ENCODE measurements at places on chromosomes 13 and 19. TPM values are rescaled to one million over a fixed set of nuclear protein-coding genes. Genes with fewer than 3 reads are reported as not detected.

DNA sequence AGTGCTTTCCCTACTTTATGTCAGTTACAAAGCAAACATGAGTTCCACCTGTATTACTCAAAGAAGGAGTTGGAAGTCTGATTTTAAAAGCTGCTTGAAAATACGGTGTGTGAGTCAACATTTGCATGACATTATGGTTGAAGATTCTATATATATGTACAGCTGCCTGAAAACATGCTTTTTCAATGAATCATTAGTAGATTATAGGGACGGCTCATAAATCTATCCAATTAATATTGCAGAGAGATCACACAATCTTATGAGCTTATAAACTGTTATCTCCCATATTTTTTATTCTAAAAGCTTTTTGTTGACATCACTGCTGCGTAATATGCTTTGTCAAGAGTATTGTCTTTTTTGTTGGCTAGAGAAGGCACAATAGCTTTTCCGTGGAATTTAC is 873.8 kb downstream of the SLITRK6 start:
- no peaks in the 10 kb centered on the region for H3K27me3 ChIP-seq
- no peaks in the 10 kb centered on the region for H3K36me3 ChIP-seq
- no peaks in the 10 kb centered on the region for H3K4me1 ChIP-seq
- no peak overlapping the region for H3K4me3 ChIP-seq
- DNase-seq, result no peak

- no peaks in the 10 kb centered on the region for H3K36me3 ChIP-seq
- H3K4me1 ChIP-seq, result no peaks in the 10 kb centered on the region
- H3K27me3 ChIP-seq, result no peaks in the 10 kb centered on the region
- no peak overlapping the region for H3K4me3 ChIP-seq
These were observed 19.4 kb downstream of the CEACAM21 start for GRCh38 chr19:41595258-41595889.

DNA sequence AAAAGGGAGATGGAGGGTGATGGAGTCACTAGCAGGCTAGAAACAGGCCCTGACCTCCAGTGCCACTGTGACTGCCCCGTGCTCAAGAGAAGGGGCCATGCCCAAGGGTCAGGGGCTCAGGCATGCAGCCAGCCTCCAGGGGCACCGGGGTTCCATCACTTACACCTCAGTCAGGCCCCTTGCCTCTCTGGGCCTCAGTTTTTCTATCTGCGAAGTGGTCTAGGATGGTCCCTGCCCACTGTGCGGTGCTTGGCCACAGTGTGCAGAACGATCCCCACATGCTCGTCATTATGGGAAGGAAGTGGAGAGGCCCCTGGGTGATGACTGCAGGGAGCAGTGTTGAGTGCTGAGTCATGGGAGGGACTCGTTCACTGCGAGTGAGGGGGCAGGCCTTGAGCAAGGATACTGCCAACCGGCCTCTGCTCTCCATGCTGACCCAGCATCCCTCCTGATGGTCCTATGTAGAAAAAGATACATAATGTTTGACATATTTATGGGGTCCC is 23.1 kb downstream of the TMED1 start:
- peaks cover 48% of the 10 kb centered on the region for H3K4me1 ChIP-seq
- peak; percentile 75 for DNase-seq
- no peaks in the 10 kb centered on the region for H3K27me3 ChIP-seq
- H3K4me3 ChIP-seq, result no peak overlapping the region
- peak overlapping the region; percentile 82 for H3K27ac ChIP-seq

Gene RFPL4A
- 0.16 TPM for total RNA-seq

- 0 out of 3 replicates have a peak, but pooled peaks cover 3% of the 10 kb centered on the region for H3K27me3 ChIP-seq
- H3K36me3 ChIP-seq, result no peaks in the 10 kb centered on the region
- no peak for DNase-seq
- no peak overlapping the region for H3K4me3 ChIP-seq
These were observed 75.6 kb downstream of the ATP8A2 start for GRCh38 chr13:25447396-25447795.

DNA sequence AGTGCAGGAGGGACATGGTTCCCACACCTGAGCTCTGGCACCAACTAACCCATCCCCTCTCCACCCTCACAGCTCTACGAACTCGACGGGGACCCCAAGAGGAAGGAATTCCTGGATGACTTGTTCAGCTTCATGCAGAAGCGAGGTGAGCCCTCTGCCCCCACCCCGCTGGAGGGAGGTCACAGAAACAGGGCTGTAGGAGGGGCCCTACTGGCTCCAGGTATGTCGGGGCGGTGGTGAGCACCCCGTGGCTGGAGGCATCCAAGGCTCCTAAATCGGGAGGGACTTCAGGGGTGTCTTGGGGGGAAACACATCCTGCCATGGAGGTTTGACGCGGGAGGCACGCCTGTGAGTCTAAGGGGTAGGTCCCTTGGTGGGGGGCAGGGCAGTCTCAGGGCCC is 24.1 kb upstream of the WDR18 start:
- H3K27ac ChIP-seq, result peak overlapping the region; percentile 4
- DNase-seq, result no peak
- H3K4me3 ChIP-seq, result no peak overlapping the region

GRCh38 chr13:41837629-41838028 is 123.3 kb downstream of the VWA8 start:
- no peak for DNase-seq
- no peak overlapping the region for H3K27ac ChIP-seq
- H3K4me3 ChIP-seq, result no peak overlapping the region
- H3K27me3 ChIP-seq, result no peaks in the 10 kb centered on the region
- peaks cover 23% of the 10 kb centered on the region for H3K36me3 ChIP-seq
- no peaks in the 10 kb centered on the region for H3K4me1 ChIP-seq

DNA sequence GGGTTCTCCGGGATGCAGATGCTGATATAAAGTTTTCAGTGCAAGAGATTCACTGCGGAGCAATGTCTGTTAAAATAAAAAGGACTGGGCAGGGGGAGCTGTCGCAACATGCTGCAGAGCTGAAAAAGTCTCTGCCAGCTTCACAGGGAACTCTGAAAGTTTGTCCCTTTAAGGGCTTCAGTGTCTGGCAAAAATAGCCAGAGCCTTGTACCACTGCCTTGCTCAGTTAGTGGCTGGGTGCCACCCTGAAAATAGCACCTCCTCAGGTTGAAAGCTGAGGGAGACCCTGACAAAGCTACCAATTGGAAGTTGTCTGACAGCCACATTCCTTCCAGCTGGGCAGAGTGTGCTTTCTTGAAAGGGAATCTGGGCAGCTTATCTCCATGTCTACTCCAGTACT is 3.0 kb upstream of the NDFIP2 start:
- H3K36me3 ChIP-seq, result no peaks in the 10 kb centered on the region
- no peaks in the 10 kb centered on the region for H3K27me3 ChIP-seq
- no peak overlapping the region for H3K27ac ChIP-seq
- peaks cover 12% of the 10 kb centered on the region for H3K4me1 ChIP-seq

- no peaks in the 10 kb centered on the region for H3K36me3 ChIP-seq
- H3K27ac ChIP-seq, result no peak overlapping the region
- no peaks in the 10 kb centered on the region for H3K27me3 ChIP-seq
- H3K4me1 ChIP-seq, result no peaks in the 10 kb centered on the region
These were observed 24.1 kb upstream of the FRY start for GRCh38 chr13:32007494-32007893.

DNA sequence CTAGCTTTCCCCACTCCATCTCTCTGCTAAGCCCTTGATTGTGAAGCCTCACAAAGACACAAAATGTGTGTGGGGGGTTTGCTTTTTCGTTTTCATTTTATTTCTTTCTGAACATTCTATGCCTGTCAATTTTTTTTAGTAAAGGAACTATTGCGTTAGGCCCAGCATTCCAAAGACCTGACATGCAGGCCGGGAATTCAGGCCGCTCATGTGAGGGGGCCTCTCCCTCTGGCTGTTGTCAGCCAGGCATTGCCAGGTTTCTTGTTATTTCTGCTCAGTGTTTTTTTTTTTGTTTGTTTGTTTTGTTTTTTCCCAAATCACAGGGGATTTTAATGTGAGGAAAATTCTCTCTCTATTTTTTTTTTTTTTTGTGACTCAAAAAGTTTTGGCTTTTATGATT is 10.3 kb upstream of the MEDAG start:
- H3K36me3 ChIP-seq, result no peaks in the 10 kb centered on the region
- H3K4me1 ChIP-seq, result no peaks in the 10 kb centered on the region
- H3K27me3 ChIP-seq, result no peaks in the 10 kb centered on the region
- no peak for DNase-seq
- H3K4me3 ChIP-seq, result no peak overlapping the region
- no peak overlapping the region for H3K27ac ChIP-seq

Gene WDR88
- total RNA-seq, result not detected

- no peaks in the 10 kb centered on the region for H3K27me3 ChIP-seq
- no peaks in the 10 kb centered on the region for H3K36me3 ChIP-seq
- H3K4me3 ChIP-seq, result no peak overlapping the region
- no peaks in the 10 kb centered on the region for H3K4me1 ChIP-seq
- no peak overlapping the region for H3K27ac ChIP-seq
These were observed 38.1 kb downstream of the DGKH start for GRCh38 chr13:42086582-42086981.

- H3K36me3 ChIP-seq, result no peaks in the 10 kb centered on the region
- H3K27ac ChIP-seq, result no peak overlapping the region
- H3K27me3 ChIP-seq, result no peaks in the 10 kb centered on the region
- no peak overlapping the region for H3K4me3 ChIP-seq
- no peak for DNase-seq
These were observed 5.9 kb upstream of the ZNF254 start for GRCh38 chr19:24081056-24081455.

Gene IFNL1
- not detected for total RNA-seq

DNA sequence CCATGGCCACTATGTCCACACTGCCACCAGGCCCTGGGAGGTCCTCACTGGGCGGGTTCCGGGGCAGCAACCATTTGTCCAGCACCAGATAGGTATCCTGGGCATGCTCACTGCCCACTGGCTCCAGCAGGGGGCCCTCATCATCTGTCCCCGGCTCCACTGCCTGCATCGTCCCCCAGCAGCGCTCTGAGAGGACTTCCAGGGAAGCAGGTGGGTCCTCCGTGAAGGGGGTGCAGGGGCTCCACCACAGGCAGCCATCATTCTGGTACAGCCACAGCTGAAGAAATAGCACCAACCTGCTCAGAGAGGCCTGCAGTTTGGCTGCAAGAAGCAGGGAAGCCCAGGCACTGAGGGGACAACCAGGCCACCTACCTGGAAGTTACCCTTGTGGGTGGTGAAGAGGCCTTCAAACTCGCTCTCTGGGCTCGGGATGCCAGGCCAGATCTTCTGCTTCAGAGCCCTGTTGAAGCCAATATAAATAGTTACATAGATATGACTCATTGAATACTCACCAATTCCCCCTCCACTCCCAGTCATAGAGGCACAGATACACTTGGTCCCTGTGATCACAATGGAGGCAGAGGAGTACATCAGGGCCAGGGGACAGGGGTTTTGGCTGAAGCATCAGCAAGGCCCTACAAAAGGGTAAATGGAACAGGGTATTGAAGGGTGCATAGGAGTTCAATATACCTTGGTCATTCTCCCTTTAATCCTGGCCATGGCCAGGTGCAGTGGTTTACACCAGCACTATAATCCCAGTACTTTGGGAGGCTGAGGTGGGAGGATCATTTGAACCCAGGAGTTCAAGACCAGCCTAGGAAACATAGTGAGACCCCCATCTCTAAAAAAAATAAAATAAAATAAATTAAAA is 4.1 kb downstream of the SWSAP1 start:
- H3K27me3 ChIP-seq, result no peaks in the 10 kb centered on the region
- peaks cover 44% of the 10 kb centered on the region for H3K36me3 ChIP-seq
- H3K4me1 ChIP-seq, result peaks cover 23% of the 10 kb centered on the region

Gene ZNF723
- total RNA-seq, result not detected

GRCh38 chr19:19202707-19203011 is 555 bp downstream of the NR2C2AP start:
- H3K27me3 ChIP-seq, result no peaks in the 10 kb centered on the region
- peak overlapping the region; percentile 79 for H3K27ac ChIP-seq
- H3K36me3 ChIP-seq, result peaks cover 39% of the 10 kb centered on the region
- DNase-seq, result no peak
- H3K4me3 ChIP-seq, result peak overlapping the region; percentile 43

DNA sequence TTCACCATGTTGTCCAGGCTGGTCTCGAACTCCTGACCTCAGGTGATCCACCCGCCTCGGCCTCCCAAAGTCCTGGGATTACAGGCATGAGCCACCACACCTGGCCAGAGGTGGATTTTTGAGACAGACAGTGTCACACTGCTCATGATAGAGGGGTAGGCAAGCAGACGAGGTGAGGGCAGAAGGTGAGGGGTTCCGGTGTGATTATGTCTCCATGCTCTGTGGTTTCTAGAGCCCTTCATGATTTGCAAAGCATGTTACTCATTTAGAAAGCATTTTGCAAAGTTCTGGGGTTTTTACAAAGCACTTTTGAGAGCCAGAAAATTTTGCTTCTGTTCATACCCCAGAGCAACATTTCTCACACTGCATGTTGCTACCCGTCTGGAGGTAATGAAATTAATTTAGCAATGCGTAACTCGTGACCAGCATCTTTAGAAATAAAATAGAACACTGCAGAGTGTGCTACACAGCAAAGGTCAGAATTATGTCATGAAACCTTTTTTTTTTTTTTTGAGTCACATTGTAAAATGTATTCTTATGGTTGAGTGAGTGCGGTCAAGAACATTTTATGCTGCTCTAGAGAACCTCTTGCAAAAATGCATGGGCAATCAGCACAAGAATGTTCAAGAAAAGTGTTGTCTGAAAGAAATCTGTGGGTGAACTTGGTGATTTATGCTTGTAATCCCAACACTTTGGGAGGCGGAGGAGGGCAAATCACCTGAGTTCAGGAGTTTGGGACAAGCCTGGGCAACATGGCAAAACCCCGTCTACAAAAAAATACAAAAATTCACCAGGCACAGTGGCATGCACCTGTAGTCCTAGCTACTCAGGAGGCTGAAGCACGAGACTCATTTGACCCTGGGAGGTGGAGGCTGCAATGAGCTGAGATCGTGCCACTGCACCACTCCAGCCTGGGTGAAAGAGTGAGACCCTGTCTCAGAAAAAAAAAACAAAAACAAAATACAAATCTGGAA is 58.0 kb downstream of the MAP4K1 start:
- no peak overlapping the region for H3K27ac ChIP-seq
- DNase-seq, result no peak
- no peaks in the 10 kb centered on the region for H3K27me3 ChIP-seq
- no peaks in the 10 kb centered on the region for H3K36me3 ChIP-seq
- peaks cover 17% of the 10 kb centered on the region for H3K4me1 ChIP-seq
- no peak overlapping the region for H3K4me3 ChIP-seq

GRCh38 chr13:48072787-48073186 is 22.1 kb downstream of the MED4 start:
- no peak overlapping the region for H3K27ac ChIP-seq
- no peaks in the 10 kb centered on the region for H3K27me3 ChIP-seq
- no peak overlapping the region for H3K4me3 ChIP-seq
- peaks cover 79% of the 10 kb centered on the region for H3K36me3 ChIP-seq
- H3K4me1 ChIP-seq, result no peaks in the 10 kb centered on the region
- DNase-seq, result no peak

- no peak for DNase-seq
- H3K27me3 ChIP-seq, result no peaks in the 10 kb centered on the region
- H3K4me3 ChIP-seq, result no peak overlapping the region
- H3K36me3 ChIP-seq, result no peaks in the 10 kb centered on the region
- no peaks in the 10 kb centered on the region for H3K4me1 ChIP-seq
These were observed 717.7 kb upstream of the ATXN8OS start for GRCh38 chr13:69389899-69390298.
